ENCODE measurements at places on chromosomes 5 and 9.
A peak's percentile ranks its signal among the peaks of the same experiment; 100 is the strongest.

- DNase-seq, result no peak
These were observed 13.9 kb downstream of the HMGXB3 start for GRCh38 chr5:150014456-150014855.

- DNase-seq, result no peak
These were observed at the start of gene PDCD1LG2 for GRCh38 chr9:5510360-5510931. Gene PDCD1LG2, plus strand, starts transcription at chr9:5510531. Its CDS starts 12,016 bp downstream, at chr9:5522547.

GRCh38 chr5:98397081-98397480 is 376.4 kb upstream of the RGMB start:
- DNase-seq, result no peak

- no peak for DNase-seq
These were observed 10.5 kb upstream of the MVB12B start for GRCh38 chr9:126316085-126316655.

- no peak for DNase-seq
These were observed 67.8 kb downstream of the ENTREP1 start for GRCh38 chr9:69392826-69393225.

GRCh38 chr5:74665816-74666215 is 19.2 kb upstream of the HEXB start:
- no peak for DNase-seq

- DNase-seq, result no peak
These were observed 102.8 kb downstream of the PLK2 start for GRCh38 chr5:58357121-58357520.

DNA sequence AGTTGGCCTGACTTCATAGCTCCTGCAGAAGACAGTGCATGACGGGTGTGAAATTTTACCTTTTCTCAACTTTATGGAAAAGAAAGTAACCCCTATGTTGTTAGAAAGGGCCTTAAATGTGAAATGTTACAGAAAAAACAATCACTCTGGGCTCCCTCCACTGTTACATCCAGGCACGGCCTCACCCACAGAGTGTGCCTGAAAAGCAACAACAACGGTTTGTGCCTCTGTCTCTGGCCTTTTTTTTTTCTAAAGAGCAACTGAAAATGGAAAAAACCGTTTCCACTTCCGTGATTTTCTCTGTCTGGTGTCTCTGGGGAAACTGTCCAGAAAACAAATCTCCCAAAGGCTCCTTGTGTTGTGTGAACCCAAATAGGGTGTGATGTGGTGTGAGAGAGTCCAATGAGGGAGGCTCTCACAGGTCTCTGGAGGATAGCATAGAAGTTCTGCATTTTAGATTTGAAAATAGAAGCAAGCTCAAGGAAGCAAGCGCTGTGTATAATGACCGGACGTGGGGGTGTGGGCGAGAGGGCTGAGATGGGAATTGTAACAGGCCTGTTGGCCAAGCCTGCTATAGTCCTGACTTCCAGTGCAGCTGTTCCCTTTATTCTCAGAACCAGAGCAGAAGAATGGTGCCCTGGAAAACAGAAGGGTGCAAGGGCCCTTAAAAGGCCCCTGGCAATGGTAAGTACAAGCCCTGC is 221.8 kb upstream of the TUT7 start:
- no peak for DNase-seq

GRCh38 chr5:120158211-120158610 is 305.9 kb upstream of the PRR16 start:
- DNase-seq, result no peak

DNA sequence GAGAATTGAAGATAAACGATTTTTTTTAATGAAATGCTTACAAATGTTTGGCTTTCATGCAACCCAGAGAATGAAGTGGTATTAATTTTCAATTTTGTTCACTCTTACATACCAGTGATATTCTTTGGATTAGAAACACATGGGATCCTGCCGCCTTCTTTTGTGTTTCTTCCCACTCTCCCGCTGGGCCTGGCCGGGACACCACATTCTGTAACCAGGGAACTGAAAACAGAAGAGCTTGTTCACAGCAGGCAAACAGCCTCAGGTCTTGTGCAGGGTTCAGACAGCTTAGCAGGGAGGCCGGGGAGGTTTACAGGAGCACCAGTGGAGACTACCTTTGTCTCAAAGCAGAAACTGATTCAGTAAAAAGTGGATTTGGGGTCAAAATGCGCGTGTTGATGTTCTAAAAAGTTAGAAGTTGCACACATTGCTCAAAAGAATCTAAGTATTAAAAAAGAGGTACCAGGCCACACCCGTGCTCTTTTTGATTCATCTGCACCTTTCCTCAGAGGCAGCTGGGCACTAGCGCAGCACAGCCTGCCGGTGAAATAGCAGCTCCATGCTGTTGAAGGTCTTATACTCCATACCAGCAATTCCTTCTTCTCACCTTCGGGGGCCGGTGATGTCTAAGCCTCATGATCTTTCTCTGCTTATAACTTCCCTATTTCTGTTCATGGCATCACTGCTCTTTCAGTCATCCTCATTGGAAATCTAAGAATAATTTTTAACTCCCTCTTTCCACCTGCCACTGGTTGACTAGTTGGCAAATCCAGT is 67.1 kb downstream of the GRAMD2B start:
- DNase-seq, result no peak

- no peak for DNase-seq
These were observed 340.0 kb upstream of the EDIL3 start for GRCh38 chr5:84724683-84725082.

- DNase-seq, result no peak
These were observed 188.9 kb upstream of the RPS23 start for GRCh38 chr5:82466986-82467561.

DNA sequence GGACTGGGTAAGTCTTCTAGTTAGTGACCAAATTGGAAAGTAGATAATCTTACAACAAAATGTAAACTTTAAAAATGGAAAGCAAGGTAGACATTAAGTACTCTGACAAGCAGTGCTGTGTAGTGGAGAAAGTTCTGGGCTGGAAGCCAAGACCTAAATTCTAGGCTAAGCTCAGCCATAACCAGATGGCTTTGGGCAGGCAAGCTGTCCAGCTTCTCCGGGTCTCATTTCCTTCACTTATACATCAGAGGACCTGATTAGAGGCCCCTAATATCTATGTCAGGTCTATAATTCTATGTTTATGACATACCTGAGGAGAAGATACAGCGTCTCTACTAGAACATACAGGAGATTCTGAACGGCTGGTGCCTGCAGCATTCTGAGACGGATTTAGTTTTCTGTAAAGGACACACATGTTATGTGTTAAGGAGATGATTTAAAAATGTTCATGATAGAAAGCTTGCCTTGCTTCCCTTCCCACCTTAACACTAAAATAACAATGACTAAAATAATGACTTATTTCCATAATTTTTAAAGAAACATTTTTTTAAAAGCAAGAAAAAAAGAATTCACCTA is 61.2 kb downstream of the ELL2 start:
- peak; percentile 17 for DNase-seq

GRCh38 chr5:162886717-162887116 is 550.7 kb upstream of the CCNG1 start:
- no peak for DNase-seq

- DNase-seq, result no peak
These were observed 233.3 kb downstream of the BNC2 start for GRCh38 chr9:16637218-16637617.

DNA sequence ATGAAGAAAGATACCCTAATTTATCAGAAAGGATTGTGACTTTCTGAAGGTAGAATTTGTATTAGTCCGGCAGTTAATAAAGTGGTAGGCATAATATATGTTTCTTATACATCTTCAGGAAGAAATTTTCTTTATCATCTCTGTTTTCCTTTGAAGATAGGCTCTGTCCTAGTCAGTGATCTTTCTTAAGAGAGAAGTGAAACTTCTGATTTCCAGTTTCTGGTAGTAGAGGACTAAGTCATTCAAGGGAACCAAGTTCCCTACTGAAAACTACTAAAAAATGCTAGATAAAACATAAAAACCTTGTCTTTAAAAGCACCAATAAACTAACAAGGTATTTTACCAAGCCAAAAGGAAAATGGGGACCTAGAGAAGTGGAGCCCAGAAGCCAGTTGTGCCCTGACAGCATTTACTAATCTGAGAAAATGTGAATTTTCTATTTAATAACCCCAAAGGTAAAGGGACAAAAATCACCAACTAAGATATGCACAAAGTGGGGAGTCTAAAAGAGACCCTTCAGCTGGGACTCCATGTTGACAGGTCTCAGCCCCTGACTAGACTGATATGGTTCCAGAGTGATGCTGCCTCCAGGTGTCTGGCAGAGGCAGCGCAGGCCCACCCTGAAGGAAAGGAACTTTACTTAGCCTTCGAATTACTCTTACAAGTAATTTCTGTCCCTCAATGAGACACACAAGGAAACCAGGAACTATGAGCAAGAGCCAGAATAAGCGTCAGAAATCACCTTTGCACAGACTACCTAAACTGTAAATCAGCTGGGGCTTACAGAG is 72.7 kb downstream of the FAM78A start:
- DNase-seq, result no peak

GRCh38 chr5:170557314-170557713 is 53.5 kb downstream of the KCNIP1 start:
- DNase-seq, result no peak

DNA sequence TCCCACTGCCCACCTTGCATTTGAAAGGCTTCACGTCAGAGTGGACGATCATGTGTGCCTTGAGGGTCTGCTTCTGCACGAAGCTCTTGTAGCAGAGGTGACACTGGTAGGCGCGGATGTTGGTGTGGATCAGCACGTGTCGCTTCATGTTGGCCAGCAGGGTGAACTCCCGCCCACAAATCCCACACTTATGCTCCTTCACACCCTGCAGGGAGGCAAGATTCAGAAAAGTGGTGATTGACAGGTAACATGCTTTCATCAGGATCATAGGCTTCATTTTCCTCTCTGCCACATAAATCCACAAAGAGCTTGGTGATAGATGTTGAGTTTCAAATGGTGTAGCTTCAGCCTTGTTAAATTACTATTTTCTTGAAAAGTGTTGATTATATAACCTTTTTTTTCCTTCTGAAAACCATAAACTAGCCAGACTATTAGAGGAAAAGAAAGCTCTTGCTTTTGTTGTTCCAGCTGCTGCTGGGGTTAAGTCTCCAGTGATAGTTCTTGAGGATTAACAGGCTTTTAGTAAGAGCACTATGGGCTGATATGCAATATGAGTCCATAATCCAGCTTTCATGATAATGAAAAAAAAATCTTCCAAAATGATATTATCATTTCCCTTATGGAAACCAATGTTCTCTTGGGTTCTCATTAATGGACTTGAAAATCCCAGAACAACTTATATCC is 50.7 kb downstream of the ZNF366 start:
- no peak for DNase-seq

DNA sequence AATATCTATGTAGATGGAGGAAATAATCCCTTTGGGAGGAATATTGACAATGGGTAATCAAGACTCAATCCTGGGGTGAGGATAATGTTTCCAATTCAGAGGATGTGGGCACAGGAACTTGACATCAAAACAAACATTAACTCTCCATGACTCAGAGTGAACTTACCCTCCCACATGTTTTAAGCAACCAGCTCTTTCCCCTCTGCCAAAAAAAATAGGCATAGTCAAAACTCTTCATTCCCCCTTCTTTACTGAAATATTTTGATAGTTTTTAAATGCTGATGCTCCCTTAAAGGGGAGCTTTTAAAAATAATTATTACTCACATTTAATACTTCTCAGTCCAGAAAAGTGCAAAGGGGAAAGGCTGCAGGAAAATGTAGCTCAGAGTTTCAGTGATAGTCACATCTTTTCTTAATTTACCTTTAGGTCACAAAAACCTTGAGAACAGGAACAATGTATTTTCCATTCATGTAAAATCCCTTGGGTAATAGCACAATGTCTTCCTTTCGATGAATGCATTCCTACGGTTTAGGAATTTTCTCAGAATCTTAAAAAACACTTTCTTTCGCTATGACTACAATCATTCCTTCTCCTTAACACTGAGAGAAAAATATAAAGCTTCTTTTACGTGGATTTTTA is 298.4 kb upstream of the GRAMD2B start:
- no peak for DNase-seq

DNA sequence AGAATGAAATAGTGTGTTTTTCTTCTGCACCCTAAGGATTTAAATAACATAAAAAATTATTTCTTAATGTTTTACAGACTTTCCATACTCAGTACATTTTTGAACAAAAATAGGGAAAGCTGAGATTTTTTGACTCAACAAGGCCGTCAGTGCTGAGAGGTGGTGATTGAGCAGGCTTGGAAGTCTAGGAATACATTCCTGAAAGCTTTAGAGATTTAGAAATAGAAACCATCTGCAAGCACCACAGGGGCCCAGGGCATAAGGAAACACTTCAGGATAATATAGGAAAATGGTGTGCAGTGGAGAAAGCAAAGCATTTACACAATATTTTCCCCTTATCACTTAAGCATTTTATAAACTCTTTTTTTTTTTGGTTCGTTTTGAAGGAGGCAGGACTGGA is 5.2 kb downstream of the BASP1 start:
- no peak for DNase-seq

GRCh38 chr9:98678244-98678842 is 30.4 kb downstream of the GABBR2 start:
- no peak for DNase-seq

- no peak for DNase-seq
These were observed 9.1 kb upstream of the HSPB3 start for GRCh38 chr5:54446379-54446732.

DNA sequence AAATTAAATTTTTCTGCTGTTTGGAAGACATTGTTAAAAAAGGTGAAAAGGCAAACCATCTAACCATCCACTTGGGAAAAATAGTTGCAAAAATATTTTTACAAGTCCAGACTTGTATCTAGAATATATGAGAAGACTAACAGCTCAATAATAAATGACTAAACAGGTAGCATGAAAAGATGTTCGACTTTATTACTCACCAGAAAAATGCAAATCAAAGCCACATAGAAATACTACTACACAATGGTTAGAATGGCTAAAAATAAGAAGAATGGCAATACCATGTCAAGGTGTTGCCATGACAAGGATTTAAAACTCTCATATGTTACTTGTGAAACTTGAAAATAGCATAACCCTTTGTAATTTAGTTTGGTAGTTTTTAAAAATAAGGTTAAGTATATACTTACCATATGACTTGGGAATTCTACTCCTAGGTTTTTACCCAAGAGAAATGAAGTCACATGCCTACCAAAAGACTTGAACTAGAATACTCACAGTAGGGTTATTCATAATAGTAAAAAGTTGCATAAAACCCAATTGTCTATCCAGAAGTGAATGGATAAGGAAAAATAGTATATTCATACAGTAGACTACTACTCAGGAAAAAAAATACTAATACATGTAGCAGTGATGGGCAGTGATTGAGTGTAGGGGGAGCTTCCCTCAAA is 93.8 kb downstream of the VPS13A start:
- no peak for DNase-seq

GRCh38 chr5:79588696-79589095 is 23.5 kb upstream of the TENT2 start:
- DNase-seq, result no peak

DNA sequence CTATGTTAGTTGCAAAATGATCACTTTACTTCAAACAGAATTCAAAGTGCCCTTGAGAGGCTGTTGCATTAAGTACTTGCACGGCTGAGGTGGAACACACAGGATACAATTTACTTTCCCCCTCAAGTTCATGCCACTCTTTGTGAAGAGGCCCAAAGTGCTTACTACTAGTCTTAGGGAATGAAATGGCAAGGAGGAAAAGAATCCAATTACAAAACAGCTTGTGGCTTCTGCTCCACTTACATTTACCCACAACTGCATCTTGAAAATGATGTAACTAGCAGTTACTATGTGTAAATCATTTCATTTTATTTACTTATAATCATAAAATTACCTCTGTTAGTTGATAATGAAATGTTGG is 14.6 kb downstream of the FOXD1 start:
- DNase-seq, result no peak

GRCh38 chr5:3835811-3836210 is 240.2 kb downstream of the IRX1 start:
- no peak for DNase-seq

- DNase-seq, result no peak
These were observed 5.4 kb downstream of the PHYKPL start for GRCh38 chr5:178227138-178227659.

Data from NCI-H2227 treated with DMSO at 0.1 percent for 48 hours (cell line).